LNCaP clone FGC (cell line): ENCODE measurements at places on chromosomes 2 and 18.

GRCh38 chr2:200618590-200619021 lies 32.8 kb downstream of the AOX1 start:
- DNase-seq, result no peak

GRCh38 chr2:217004656-217005055 lies 144.8 kb upstream of the TNP1 start:
- no peak for DNase-seq

DNA sequence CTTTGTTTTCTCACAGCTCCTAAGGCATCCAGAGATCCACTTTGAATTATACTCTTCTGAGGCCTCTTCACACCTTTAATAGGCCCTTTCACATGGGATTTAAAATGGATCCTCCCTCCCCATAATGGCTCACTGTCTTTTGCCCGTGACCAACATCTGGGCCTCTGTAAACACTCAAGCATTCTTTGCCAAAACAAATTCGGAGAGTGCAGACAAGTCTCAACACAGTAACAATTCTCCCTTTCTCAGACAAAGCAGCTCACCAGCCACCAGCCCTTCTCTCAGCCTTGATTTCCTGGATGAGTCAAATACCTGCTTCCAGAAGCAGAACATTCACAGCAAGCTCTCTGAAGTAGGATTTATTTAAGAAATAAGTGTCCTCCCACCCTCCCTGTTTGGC lies 14.0 kb upstream of the IMP4 start:
- DNase-seq, result no peak

GRCh38 chr2:875687-876615 lies 74.7 kb upstream of the SNTG2 start:
- DNase-seq, result no peak

- no peak for DNase-seq
These were observed 345.6 kb downstream of the AKAIN1 start for GRCh38 chr18:4851301-4851976.

DNA sequence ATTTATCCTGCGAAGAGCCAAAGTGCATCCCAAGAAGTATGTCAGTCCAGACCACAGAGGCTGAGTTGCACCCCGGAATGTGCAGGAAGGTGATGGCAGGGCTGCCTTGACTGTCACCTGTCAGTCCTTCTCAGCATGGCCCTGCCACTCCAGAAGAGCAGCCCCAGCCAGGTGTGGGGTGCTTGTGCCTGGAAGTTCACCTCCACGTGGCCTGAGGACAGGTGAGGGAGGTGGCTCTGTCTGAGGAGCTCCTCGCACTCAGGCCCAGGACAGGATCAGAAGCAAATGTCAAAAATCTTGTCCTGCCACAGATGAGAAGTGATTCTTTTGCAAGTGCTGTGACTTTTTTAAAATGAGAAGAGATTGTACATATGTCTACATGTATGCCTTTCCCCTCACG lies 31.4 kb upstream of the B3GNT7 start:
- no peak for DNase-seq

GRCh38 chr2:16250466-16250865 lies 310.1 kb downstream of the MYCN start:
- DNase-seq, result no peak

- no peak for DNase-seq
These were observed 211.9 kb downstream of the PTGR3 start for GRCh38 chr18:74996996-74997395.

- DNase-seq, result no peak
These were observed 30.1 kb upstream of the RAB27B start for GRCh38 chr18:54798186-54798585.

GRCh38 chr2:224178056-224178455 lies 139.0 kb upstream of the SERPINE2 start:
- DNase-seq, result no peak

GRCh38 chr2:181364492-181365170 lies 92.6 kb upstream of the ITGA4 start:
- DNase-seq, result no peak
